Panc1 (cell line): ENCODE measurements at places on chromosomes 6 and 20. TPM values are rescaled to one million over a fixed set of nuclear protein-coding genes. Genes with fewer than 3 reads are reported as not detected.

DNA sequence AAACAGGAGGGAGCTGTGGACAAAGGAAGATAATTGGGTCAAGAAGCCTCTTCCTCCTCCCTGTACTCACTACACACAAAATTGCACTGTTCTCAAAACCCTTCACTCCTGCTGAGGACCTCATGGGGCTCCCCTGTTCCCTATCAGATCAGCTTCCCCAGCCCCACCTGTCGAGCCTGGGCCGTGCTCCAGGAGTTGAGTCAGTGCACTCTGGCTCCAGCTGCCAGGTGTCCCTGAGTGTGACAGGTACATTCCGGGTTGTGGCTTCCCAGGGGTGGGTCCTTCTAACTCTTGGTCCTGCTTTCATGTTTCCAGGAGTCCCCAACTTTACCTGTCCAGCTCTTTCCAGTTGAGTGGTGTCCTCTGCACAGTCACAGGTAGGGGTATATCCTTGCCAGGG, 8.4 kb downstream of the RAB5IF start:
- DNase-seq, result no peak
- H3K27ac ChIP-seq, result no peak overlapping the region
- H3K36me3 ChIP-seq, result peaks cover 14% of the 10 kb centered on the region; the same call in 1 of the 2 replicates
- H3K27me3 ChIP-seq, result no peaks in the 10 kb centered on the region
- no peaks in the 10 kb centered on the region for H3K4me1 ChIP-seq

GRCh38 chr6:53495506-53496499, 49.1 kb downstream of the GCLC start:
- peaks cover 4% of the 10 kb centered on the region; the same call in 1 of the 2 replicates for H3K4me1 ChIP-seq
- DNase-seq, result no peak
- H3K4me3 ChIP-seq, result no peak overlapping the region
- H3K36me3 ChIP-seq, result no peaks in the 10 kb centered on the region; the same call in 1 of the 2 replicates

GRCh38 chr6:16901782-16902181, 140.5 kb upstream of the ATXN1 start:
- no peaks in the 10 kb centered on the region for H3K36me3 ChIP-seq
- H3K27me3 ChIP-seq, result peaks cover 8% of the 10 kb centered on the region; the same call in 1 of the 2 replicates
- DNase-seq, result no peak
- no peak overlapping the region for H3K4me3 ChIP-seq
- H3K27ac ChIP-seq, result no peak overlapping the region
- no peaks in the 10 kb centered on the region for H3K4me1 ChIP-seq

DNA sequence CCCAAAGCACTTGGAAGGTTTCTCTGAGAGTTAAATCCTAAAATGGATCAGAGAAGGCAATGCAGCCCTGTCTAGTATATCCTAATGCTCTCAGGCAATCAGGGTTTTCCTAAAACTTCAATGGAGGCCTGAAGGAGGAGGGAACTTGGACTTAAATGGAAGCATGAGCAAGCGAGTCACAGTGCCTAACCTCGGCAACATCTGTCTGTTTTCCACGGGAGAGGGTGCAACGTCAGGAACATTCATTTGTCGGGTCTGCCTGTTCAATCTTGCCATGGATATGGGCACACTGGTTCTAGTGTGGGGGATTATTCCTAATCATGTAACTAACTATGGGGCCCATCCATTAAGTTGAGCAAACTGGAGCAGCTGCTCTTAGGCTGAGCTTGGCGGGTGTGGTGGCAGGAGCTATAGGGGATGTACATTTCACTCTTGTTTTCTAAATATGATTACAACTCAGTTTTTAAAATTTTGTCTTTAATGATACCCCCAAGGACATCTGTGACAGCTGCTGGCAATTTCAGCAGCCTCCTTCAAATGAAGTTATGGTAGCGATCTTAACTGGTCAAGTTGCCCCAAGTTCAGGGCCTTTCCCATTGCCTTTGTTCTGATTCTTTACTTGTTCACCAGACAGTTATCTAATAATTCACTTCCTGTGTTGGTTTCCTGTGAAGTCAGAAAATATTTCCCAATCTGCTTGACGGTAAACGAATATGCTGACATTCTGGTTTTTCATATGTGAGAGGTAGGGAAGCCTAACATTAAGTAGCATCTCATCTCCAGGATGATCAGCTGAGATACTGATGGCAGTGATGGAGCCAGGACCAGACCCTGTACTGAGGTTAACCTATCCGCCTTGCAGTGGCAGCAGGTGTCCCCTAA, 21.6 kb downstream of the DSE start:
- no peak overlapping the region for H3K27ac ChIP-seq
- no peaks in the 10 kb centered on the region for H3K4me1 ChIP-seq
- DNase-seq, result no peak
- H3K4me3 ChIP-seq, result no peak overlapping the region
- no peaks in the 10 kb centered on the region for H3K27me3 ChIP-seq
- no peaks in the 10 kb centered on the region for H3K36me3 ChIP-seq

DNA sequence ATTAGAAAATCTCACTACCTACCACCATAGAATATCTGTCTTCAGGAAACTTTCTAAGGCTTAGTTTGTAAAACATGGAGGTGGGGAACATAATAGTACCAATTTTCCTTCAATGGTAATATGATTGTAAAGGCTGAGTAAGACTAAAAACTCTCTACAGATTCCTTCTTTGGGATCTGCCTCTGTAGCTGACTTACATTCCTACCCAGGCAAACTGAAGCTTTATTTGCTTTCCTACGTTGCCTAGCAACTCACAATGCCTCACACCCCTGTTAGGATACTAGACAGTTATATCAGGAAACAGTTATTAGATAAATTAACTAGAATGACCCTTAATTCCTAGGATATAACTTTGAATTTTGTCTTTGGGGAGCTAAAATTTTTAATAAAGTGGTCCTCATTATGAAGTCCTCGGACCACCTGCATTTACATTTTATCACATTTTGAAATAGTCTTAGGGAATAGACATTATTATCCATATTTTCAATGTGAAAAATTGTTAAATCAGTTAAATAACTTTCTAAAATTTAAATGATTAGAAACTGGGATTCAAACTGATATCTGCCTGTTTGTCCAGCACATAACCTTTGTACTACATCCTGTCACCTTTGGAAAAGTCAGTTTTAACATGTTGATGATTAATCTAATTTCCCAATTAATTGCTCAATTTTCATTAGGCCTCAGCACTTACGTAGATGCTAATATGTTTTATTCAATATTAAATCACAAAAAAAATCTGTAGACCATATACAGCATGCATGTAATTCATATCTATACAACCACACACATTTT, 591.4 kb downstream of the RNF144B start:
- no peaks in the 10 kb centered on the region for H3K4me1 ChIP-seq
- no peak overlapping the region for H3K27ac ChIP-seq
- no peaks in the 10 kb centered on the region for H3K27me3 ChIP-seq
- no peak for DNase-seq
- no peak overlapping the region for H3K4me3 ChIP-seq

DNA sequence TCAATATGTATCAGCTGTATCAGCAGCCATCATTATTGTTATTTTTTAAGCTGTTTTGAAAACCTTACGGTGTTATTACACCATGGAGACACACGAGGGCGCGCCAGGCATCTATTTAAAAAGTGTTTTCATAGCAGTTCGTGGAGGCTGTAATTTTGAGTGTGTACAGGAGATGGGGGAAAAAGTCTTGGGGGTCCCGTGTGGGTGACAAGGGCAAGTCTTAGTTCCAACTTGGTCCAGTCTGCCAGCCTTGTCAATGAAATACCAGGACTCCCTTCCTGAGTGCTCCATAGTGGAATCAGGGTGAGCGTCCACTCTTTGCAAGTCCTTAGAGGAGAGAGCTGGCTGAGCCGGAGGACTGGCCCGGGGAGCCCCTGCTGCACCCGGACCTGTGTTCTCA, 43.3 kb downstream of the SLC2A10 start:
- DNase-seq, result no peak
- H3K4me3 ChIP-seq, result no peak overlapping the region
- 0 out of 2 replicates have a peak, but pooled peaks cover 3% of the 10 kb centered on the region for H3K27me3 ChIP-seq
- H3K36me3 ChIP-seq, result no peaks in the 10 kb centered on the region

- H3K36me3 ChIP-seq, result no peaks in the 10 kb centered on the region
- H3K4me3 ChIP-seq, result no peak overlapping the region
- peaks cover 6% of the 10 kb centered on the region; the same call in 1 of the 2 replicates for H3K27me3 ChIP-seq
- H3K27ac ChIP-seq, result no peak overlapping the region
- no peaks in the 10 kb centered on the region for H3K4me1 ChIP-seq
These were observed 18.3 kb upstream of the GPRC6A start for GRCh38 chr6:116847227-116847626.

- H3K27ac ChIP-seq, result no peak overlapping the region
- no peaks in the 10 kb centered on the region for H3K4me1 ChIP-seq
- no peaks in the 10 kb centered on the region for H3K27me3 ChIP-seq
- H3K4me3 ChIP-seq, result no peak overlapping the region
These were observed 32.3 kb downstream of the TULP4 start for GRCh38 chr6:158344534-158344933.

DNA sequence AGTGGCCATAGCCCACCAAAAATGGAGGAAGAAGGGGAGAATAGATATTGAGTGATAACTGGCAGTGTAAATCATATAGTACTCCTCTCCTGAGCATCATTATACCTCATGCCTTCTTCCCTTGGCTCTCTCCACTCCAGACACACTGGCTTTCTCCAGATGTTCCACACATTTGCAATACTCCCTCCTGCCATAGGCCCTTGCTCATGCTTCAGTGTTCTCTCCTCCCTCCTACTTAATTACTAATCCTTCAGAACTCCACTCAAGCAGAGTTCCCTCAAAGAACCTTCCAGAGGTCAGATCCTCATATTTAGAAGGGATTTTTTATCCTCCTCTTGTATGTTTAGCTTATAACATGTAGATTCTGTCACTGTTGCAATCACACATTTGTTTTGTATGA, 279.5 kb upstream of the SUPT3H start:
- no peaks in the 10 kb centered on the region for H3K36me3 ChIP-seq
- H3K27ac ChIP-seq, result peak overlapping the region; percentile 59; the same call in 1 of the 2 replicates
- no peak for DNase-seq
- no peak overlapping the region for H3K4me3 ChIP-seq
- H3K4me1 ChIP-seq, result peaks cover 12% of the 10 kb centered on the region
- H3K27me3 ChIP-seq, result no peaks in the 10 kb centered on the region

- H3K36me3 ChIP-seq, result no peaks in the 10 kb centered on the region
- H3K27me3 ChIP-seq, result peaks cover 8% of the 10 kb centered on the region
- no peak for DNase-seq
- no peaks in the 10 kb centered on the region for H3K4me1 ChIP-seq
These were observed 77.5 kb upstream of the RIPOR2 start for GRCh38 chr6:25013246-25013645.

DNA sequence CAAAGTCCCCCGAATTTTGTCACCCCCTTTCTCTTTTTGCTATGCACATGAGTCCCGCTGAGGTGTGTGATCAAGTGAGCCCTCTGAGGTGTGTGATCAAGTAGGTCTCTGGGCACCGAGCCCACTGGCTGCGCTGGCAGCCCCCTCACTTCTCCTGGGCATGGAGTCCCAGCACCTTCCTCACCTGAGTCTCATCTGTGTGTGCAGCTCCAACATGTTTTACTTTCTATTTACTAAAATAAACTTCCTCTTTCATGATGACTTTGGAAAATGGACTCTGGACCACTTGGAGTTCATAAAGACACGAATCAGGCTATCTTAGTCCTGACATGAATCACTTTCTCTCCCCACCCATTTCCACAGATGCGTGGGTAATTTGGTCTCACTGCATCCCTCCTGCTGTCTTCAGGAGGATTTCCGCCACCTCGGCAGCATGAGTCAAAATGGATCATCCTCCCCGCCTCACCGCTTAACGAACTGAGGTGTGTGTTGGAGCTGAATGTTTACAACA, 39.8 kb downstream of the PRDM1 start:
- H3K4me3 ChIP-seq, result no peak overlapping the region
- H3K4me1 ChIP-seq, result peaks cover 9% of the 10 kb centered on the region; the same call in 1 of the 2 replicates
- no peaks in the 10 kb centered on the region for H3K36me3 ChIP-seq
- H3K27ac ChIP-seq, result no peak overlapping the region
- DNase-seq, result no peak

- DNase-seq, result no peak
- no peak overlapping the region for H3K27ac ChIP-seq
- no peaks in the 10 kb centered on the region for H3K4me1 ChIP-seq
- H3K27me3 ChIP-seq, result peaks cover 33% of the 10 kb centered on the region
These were observed 2.5 kb upstream of the HLA-DRA start for GRCh38 chr6:32436995-32437836.

- H3K4me3 ChIP-seq, result no peak overlapping the region
- DNase-seq, result no peak
These were observed 195.0 kb downstream of the ARID1B start for GRCh38 chr6:156972145-156972544.

- no peaks in the 10 kb centered on the region for H3K36me3 ChIP-seq
- no peaks in the 10 kb centered on the region for H3K27me3 ChIP-seq
- DNase-seq, result no peak
- no peak overlapping the region for H3K4me3 ChIP-seq
- no peak overlapping the region for H3K27ac ChIP-seq
These were observed 4.7 kb downstream of the SLC2A10 start for GRCh38 chr20:46713957-46714834.

Gene KHDRBS2
- total RNA-seq, result not detected

Gene TTLL9
- total RNA-seq, result 2.1 TPM

Gene LAMA2
- 0.28 TPM for total RNA-seq

Gene HS3ST5
- 0.05 TPM for total RNA-seq

Gene COL9A1
- total RNA-seq, result not detected

Gene SLC13A3
- total RNA-seq, result 0.31 TPM
